ENCODE measurements at places on chromosomes 13 and 19.

DNA sequence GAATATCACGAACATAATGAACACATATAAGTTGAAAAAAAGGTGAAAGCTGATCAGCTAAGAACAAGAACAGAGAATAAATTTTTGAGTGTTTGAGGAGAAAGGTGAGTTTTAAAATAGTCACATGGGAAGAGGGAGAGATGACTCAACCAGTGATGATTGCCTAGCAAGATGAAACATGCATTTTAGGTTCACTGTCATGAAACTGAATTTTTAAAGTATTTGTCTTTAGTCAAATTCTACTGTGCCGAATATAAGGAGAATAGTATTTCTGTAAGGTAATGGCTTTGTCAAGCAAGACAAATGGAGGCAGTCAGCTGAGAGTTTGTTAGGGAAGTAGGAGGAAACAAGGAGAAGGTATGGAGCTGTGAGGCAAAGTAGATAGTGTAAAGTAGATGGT lies 2557.4 kb downstream of the PCDH9 start:
- no peaks in the 10 kb centered on the region for H3K27me3 ChIP-seq
- no peaks in the 10 kb centered on the region for H3K36me3 ChIP-seq
- H3K4me1 ChIP-seq: peaks cover 16% of the 10 kb centered on the region
- peak overlapping the region; percentile 3 for H3K27ac ChIP-seq

GRCh38 chr19:2213799-2214198 lies 22.3 kb downstream of the PLEKHJ1 start:
- peaks cover 61% of the 10 kb centered on the region for H3K36me3 ChIP-seq
- peak overlapping the region; percentile 37 for H3K27ac ChIP-seq
- no peaks in the 10 kb centered on the region for H3K27me3 ChIP-seq
- H3K4me3 ChIP-seq: no peak overlapping the region
- no peak for DNase-seq

- DNase-seq: no peak
- H3K27me3 ChIP-seq: no peaks in the 10 kb centered on the region
- peaks cover 6% of the 10 kb centered on the region for H3K4me1 ChIP-seq
- H3K4me3 ChIP-seq: no peak overlapping the region
Measured at GRCh38 chr13:113548778-113549621, 35.6 kb upstream of the TFDP1 start.

DNA sequence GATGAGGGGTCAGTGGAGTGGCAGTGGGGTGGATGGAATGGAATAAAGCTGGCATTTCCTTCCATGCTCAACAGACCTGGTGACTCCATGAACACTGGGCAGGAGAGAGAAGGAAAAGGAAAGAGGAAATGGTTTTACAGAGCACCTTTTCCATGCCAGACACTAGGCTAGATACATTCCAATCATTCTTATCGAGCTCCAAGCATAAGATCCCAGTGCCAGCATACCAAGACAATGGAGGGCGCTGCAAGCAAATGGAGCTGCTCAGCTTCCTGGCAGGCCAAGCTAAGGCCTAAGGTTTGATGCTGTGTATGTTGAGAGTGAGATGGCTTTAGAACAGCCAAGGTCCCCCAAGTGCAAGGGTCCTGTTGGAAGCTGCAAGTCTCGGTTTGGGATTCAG lies 113.2 kb downstream of the HSPH1 start:
- no peaks in the 10 kb centered on the region for H3K27me3 ChIP-seq
- no peak overlapping the region for H3K27ac ChIP-seq
- H3K4me3 ChIP-seq: no peak overlapping the region
- H3K4me1 ChIP-seq: peaks cover 15% of the 10 kb centered on the region
- no peak for DNase-seq
- H3K36me3 ChIP-seq: no peaks in the 10 kb centered on the region

DNA sequence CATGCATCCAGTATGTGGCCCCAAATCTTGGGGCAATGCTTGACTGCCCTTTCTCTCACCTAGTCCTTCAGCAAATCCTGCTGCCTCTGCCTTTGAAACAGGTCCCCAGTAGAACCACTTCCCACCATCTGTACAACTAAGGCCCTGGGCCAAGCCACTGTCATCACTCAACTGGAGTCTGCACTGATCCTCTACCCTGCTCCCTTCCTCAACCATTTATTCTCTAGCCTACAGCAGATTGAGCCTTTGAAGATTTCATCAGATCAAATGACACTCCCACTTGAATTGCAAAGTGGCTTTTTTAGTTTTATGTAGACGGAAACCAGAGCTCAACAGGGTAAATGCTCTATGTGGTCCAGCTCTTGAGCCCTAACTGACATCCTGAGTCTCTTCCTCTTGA lies 43.5 kb downstream of the ATP8A2 start:
- H3K4me1 ChIP-seq: no peaks in the 10 kb centered on the region
- H3K27me3 ChIP-seq: peaks cover 46% of the 10 kb centered on the region
- no peak for DNase-seq
- no peak overlapping the region for H3K4me3 ChIP-seq

GRCh38 chr13:84491952-84492351 lies 609.7 kb upstream of the SLITRK1 start:
- no peak for DNase-seq
- no peaks in the 10 kb centered on the region for H3K27me3 ChIP-seq
- H3K4me1 ChIP-seq: no peaks in the 10 kb centered on the region
